ENCODE measurements at places on chromosomes 1 and 21.

GRCh38 chr1:41681331-41682098 lies 197.0 kb upstream of the EDN2 start:
- no peak for DNase-seq

- no peak for DNase-seq
Measured at GRCh38 chr1:183039985-183040447, 16.8 kb downstream of the LAMC1 start.

DNA sequence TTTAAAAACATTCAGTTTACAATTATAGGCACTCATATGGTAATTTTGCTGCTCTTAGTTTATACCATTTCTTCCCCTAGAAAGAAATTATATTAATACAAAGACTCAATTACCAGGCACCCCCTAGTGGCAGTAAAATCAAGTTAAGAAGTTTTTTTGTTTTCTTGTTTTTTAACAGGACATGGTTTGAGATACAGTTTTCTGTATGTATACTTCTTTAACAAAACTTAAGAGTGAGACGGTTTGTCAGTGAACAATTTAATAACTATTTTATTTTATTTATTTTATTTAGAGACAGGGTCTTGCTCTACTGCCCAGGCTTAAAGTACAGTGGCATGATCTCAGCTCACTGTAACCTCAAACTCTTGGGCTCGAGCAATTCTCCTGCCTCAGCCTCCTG lies 224.6 kb downstream of the FAF1 start:
- no peak for DNase-seq

DNA sequence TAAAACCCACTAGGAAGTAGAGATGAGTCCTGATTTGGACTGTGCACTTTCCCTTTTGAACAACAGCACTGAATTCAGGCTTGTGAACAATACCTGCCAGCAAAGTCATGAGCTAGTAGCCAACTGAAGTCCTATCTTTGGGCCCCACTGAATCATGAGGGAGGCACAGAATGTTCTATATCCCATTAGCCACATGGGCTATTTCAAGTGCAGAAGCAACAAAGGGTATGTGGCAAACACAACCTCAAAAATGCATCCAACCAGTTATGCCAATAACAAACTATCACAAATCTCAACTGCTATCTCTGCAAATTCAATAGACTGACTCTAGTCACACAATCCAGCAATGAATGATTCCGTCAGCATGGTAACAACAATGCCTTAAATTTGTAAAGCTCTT lies 276.0 kb downstream of the MRPL39 start:
- DNase-seq, result no peak

DNA sequence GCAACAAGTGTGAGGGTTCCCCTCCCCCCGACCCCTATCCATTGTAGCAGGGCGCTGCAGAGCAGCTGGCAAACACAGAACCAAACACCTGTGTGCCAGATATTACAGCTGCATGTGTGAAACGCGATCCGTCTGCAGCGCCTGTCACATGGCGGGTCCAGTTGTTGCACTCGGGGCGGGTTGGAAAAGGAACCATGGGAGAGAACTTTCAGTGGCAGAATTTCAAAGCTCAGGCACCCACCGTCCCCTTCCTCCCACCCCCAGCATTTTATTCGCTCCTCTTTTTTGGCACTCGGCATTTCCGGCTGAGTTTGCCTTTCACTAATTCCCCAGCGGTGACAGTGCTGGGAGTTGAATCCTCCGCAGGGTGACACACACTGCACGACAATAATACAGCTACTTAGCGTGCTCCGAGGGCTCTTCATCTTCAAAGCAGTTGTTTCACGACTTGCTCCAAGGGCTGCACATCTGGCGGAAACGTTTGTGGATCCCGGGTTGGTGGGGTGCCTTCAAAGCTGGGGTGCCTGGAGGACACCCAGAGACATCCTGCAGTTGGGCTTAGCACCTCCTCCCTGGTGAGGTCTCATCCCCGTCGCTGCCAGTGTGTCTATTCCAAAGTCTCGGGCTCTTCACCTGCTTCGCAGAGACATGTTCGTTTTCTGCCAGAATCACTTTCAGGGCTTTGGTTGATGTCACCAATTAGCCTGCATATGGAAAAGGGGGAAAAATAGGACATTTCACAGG lies 180.7 kb downstream of the ZBTB18 start:
- DNase-seq, result no peak

- no peak for DNase-seq
Measured at GRCh38 chr1:156525071-156525501, 24.5 kb upstream of the MEF2D start.

- no peak for DNase-seq
Measured at GRCh38 chr1:36096500-36097432, 8.1 kb downstream of the ADPRS start.

GRCh38 chr1:202964791-202965410 lies 2.2 kb downstream of the CYB5R1 start:
- DNase-seq, result no peak

DNA sequence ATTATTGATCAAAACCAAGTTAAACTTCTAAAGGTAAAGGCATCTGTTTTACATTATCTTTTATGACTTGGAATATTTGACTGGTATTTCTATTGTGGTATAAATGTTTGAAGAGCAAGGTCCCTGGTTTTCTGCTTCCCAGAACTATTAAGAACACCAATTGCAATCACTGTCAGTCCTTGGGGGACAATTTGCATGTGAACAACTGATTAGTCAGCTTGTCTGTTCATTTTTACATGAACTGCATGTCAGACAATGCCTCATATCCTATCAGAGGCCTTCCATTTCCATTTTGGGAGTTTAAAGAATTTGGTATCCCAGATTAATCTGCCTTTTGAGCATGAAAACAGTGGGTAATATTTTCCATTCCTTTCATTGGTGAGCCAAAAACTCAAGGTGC lies 654.9 kb upstream of the USP24 start:
- DNase-seq, result no peak

GRCh38 chr1:172918478-172918877 lies 132.3 kb downstream of the TNFSF18 start:
- no peak for DNase-seq

DNA sequence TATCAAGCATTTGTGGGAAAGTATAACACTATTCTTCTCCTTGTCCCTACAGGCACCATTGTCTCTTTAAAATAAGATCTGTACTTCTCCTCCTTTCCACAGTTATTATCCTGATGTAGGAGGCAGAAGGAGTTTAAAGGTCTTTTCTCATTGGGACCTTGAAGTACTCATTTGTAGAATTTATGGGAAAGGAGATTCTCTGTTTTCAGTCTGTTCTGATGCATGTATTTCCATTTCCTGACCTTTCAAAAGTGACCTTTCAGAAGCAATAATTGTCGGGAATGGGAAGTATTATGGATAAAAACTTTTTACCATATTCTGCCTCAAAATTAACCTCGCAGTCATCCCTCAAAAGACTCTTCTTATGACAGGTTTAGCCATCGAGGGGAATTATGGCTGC lies 224.8 kb downstream of the CTH start:
- no peak for DNase-seq

GRCh38 chr1:81509594-81509993 lies 291.1 kb upstream of the ADGRL2 start:
- DNase-seq, result no peak

GRCh38 chr1:211612786-211613107 lies 33.8 kb upstream of the SLC30A1 start:
- DNase-seq, result no peak

- DNase-seq, result no peak
Measured at GRCh38 chr1:89607156-89607555, 25.8 kb upstream of the LRRC8C start.

DNA sequence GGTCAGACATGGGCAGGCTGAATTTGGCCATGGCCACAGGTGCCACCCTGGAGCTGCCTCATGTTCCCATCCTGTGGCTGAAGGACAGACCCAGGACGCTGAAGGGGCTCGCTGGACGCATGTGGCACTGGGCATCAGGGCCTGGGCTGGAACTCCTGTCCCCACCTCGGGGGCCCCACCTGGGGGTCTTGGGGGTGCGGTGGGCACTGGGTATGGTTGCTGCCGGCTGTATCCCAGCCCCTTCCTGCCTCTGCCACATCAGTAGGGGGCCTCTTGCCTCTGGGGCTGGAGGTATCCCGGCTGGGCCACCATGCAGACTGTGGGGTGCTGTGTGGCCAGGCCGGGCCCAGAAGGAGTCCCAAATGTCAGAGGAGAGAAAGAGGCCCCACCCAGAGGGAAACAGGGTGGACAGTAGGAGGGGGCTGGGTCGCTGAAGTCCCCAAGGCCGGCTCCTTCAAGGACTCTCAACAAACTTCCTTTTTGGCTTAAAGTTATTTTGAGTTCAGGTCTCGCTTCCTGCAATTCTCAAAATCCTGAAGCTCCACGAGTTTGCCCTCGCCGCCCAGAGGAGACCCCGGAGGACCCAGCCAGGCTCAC lies 78.7 kb downstream of the SIK1 start:
- no peak for DNase-seq

DNA sequence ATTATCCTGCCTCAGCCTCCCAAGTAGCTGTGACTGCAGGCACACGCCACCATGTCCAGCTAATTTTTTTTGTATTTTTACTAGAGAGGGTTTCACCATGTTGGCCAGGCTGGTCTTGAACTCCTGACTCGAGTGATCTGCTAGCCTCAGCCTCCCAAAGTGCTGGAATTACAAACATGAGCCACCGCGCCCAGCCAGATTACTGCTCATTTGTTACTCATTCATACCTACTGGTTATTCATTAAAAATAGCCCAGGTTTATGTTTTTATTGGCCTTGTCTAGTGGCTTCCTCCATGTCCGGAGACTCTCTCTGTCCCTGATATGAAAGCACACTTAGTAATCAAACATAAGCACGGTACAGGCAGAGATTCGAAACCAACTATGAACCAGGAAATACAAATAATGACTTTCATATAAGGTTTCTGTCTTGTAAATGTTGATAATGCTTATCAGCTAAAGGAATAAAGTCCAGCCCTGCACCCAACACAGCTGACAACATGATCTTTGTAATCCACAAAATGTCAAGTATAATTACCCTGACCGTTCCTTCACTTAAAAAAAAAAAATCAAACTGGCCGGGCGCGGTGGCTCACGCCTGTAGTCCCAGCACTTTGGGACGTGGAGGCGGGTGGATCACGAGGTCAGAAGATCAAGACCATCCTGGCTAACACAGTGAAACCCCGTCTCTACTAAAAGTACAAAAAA lies 50.4 kb upstream of the CXADR start:
- DNase-seq, result no peak

GRCh38 chr1:24018611-24019580 lies 38.8 kb upstream of the SRSF10 start:
- DNase-seq, result no peak

GRCh38 chr1:172360985-172361384 lies 59.5 kb upstream of the C1orf105 start:
- no peak for DNase-seq

DNA sequence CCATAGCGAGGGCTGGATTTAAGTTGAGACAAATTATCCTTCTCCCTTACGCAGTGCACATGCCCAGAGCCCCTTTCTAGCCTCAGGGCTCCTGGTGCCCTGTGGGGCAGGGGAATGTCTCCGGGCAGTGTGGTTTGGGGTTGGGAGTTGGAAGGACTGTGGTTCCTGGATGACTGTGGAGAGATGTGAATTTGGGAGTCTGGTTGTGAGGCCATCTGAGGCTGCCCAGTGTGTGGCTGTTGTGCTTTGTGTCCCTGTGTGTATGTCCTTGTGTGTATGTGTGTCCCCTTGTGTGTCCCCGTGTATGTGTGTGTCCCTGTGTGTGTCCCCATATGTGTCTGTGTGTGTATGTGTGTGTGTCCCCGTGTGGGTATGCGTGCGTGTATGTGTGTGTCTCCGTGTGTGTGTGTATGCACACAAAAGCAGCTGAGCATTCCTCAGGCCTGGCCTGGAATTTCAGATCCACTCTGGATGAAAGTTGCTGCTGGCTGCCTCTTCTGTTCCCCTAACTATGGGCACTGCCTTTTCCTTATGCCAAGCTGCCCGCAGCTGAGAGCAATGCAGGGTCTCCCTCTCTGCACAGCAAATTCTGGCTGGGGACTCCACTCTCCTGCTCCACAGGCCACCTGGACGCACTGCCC lies 65.4 kb downstream of the UBIAD1 start:
- DNase-seq, result no peak

- DNase-seq, result no peak
Measured at GRCh38 chr1:243312952-243313634, 57.3 kb downstream of the SDCCAG8 start.

GRCh38 chr1:242398351-242398750 lies 126.1 kb downstream of the PLD5 start:
- no peak for DNase-seq

- DNase-seq, result peak; percentile 26
Measured at GRCh38 chr21:39314143-39315027, 953 bp upstream of the BRWD1 start.

DNA sequence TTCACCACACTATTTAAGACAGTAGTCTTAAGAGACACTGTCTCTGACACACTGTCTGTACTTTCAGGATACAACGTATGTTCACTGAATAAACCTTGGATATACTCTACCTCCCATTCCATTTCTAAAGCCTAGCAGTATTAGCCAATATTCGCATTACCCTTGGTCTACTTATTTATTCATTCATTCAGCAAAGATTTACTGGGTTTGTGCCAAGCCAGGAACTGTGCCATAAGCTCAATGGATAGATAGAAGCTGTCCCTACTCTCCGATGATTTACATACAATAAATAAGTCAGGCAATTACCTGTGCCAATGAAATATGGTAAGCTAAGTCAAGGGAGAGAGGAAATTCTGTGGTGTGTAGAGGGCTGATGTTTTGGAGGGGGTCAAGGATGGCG lies 195.2 kb upstream of the RAB4A start:
- DNase-seq, result no peak

DNA sequence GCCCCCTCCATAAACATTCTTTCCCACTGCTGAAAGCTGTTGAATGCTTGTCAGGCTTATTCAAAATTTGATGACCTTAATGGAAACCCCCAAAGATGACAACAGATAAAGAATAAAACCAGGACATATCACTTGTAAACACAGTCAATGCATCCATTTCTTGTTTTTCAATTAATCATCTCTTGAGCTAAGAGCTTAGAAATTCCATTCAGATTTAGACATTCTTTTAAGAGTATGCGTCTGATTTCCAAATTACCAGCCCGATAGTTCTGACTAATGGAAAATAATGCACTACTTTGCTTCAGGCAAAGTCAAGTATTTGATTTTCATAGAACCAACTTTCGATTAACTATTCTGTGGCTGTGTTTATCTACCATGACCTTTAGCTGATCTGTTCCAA lies 100.6 kb upstream of the RUNX1 start:
- no peak for DNase-seq

DNA sequence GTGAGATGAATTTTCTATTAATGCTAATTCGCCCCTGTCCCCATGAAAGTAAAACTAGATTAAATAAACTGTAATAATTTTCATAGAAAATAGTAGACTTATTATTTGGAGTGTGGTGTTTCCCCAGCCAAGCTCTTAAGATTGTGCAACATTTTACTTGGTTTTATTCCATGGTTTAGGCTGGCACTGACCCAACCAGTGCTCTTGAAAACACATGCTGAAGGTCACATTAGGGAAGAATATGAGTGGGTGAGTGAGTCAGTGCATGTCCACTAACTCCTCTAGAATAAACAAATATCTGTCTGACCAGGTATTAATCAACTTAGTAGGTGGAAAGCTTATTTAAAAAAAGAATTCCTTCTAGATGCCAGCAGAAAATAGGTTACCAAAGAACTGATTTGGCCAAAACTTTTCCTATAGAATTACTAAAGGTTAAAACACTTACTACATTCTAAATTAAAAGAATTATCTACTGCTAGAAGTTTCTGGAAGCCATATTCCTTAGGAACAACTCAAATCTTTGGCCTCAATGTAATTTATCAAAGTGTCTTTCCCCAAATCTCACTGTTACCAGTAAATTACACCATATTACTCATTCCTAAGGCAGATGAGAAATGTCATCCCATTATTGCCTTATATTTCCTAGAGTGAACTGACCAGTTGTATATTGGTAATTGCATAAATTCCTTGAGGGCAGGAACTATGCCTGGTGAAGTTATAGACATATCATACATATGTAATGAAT lies 89.7 kb upstream of the RGS1 start:
- no peak for DNase-seq
